ENCODE measurements at places on chromosomes 13 and 19. TPM values are rescaled to one million over a fixed set of nuclear protein-coding genes. Genes with fewer than 3 reads are reported as not detected.

- peak; percentile 31 for DNase-seq
Observed at GRCh38 chr19:54191011-54191810, at the start of gene TSEN34. TSS of gene TSEN34 (plus strand) at chr19:54191308. CDS start at chr19:54191365, 57 bp downstream.

DNA sequence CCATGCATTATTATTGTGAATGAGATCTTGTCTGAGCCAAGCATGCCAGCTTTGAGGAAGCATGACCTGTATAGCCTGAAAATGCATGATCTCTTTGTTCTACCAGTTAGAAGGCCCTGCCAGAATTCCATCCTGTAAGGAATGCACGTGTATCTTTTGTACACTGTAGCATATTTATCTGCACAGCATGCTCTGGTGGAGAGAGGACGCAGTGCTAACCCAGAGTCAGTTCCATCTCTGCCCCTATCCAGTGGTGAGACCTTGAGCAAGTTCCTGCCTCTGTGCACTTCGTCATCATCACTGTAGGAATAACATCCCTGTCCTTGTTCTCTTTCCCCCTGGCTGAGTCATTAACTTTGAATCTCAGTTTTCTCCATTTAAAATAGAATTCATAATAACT is 233.8 kb downstream of the SLC7A1 start:
- no peak for DNase-seq

DNA sequence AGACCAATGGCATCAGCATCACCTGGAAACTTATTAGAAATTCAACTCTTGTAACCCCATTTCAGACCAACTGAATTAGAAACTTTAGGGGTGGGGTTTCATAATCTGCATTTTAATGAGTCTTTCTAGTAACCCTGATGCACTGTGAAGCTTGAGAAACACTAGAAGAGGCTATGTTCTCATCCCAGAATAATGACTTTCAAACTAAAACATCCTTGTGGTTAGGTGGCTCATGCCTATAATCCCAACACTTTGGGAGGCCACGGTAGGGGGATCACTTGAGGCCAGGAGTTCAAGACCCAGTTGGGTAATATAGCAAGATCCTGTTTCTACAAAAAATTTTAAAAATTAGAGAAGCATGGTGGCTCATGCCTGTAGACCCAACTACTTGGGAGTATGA is 402.4 kb downstream of the DLEU7 start:
- no peak for DNase-seq

DNA sequence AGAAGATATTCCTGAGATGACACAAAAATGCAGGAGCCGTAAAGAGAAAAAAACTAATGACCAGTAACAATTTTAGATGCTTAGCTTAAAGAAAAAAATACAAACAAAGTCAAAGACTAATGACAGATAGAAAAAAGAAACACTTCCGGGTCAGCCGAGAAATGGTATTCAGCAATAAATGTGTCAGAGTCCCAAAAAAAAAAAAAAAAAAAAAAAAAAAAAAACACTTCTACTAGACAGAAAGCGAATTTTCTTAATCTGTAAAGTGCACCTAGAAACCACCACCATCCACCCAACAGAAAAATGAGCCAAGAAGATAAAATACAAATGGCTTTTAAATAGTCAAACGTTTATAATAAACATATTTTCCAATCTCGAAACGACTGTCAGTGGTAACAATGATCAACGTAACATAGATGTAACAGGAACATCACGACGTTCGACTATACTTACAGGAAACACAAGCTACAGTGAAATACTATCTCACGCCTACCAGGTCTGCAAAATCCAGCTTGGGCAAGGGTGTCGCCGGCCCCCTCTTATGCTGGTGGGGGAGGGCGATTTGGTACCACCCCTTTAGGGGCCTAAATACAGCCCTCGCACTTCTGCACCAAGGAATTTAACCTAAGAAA is 10.6 kb downstream of the ABHD17A start:
- no peak for DNase-seq

DNA sequence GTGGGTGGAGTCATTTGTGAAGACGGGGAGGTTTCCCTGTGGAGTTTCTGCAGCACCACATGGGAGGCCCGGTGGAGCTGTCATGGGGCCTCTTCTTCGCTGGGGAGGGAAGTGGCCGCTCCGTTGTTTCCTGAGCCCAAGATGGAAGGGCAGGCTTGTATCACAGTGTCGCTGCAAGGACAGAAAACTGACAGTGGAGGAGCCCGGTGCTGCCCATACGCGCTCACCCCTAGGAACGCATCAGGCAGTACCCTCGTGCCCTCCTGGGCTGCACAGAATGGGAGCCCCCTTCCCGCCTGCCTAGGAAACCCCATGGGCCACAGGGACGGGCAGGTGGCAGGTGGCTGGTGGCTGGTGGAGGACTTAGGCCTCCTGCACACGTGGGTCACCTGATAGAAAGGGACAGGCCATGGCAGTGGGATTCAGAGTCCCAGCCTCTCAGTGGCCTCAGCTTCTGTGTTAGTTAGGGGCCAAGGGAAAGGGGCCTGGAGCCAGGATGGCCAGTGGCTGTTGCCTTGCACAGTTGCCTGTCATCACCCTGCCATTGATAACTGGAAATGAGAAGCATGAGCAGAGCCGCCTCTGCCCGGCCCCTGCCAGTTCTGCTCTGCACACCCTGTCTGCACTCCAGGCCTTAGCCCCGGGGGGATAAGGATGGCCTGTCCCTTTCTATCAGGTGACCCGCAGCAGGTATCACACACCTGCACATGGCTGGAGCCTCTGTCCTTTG is 7.6 kb downstream of the COL4A2 start:
- DNase-seq, result no peak

DNA sequence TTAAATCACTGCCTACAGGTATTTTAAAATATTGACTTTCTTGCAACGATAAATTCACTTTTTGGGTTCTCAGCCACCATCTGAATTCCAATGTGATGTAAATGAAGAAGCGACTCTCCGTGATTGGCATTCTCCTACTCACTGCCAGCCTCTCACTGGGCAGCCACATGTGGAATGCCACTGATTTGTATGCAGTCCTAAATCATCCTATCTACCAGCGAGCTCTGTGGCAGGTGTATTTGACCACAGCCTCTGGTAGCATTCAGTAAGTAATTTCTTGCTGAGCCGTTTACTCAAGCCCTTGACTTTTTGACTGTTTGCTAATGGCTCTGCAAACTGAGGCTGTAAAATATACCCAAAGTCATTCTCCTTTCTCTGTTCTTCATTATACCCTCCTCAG is 559.0 kb upstream of the SLC10A2 start:
- DNase-seq, result no peak

- DNase-seq, result no peak
Observed at GRCh38 chr13:98765996-98766519, 13.6 kb upstream of the SLC15A1 start.

GRCh38 chr13:36891752-36892151 is 28.3 kb downstream of the SMAD9 start:
- DNase-seq, result peak; percentile 24

GRCh38 chr19:18543814-18544475 is 572 bp upstream of the FKBP8 start:
- DNase-seq, result no peak

DNA sequence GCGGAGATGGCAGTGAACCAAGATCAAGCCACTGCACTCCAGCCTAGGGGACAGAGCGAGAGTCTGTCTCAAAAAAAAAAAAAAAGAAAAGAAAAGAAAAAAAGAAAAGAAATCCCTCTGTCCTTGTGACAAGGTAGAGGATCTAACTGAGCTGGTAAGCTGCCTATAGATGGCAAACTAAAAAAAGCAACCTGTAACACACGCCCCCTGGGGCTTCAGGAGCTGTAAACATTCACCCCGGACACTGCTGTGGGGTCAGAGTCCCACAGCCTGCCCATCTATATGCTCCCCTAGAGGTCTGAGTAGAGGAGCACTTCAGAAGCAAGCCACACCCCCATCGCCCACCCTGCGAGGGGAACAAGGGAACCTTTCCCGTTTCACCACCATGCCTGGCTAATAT is 4.3 kb upstream of the PGPEP1 start:
- no peak for DNase-seq

DNA sequence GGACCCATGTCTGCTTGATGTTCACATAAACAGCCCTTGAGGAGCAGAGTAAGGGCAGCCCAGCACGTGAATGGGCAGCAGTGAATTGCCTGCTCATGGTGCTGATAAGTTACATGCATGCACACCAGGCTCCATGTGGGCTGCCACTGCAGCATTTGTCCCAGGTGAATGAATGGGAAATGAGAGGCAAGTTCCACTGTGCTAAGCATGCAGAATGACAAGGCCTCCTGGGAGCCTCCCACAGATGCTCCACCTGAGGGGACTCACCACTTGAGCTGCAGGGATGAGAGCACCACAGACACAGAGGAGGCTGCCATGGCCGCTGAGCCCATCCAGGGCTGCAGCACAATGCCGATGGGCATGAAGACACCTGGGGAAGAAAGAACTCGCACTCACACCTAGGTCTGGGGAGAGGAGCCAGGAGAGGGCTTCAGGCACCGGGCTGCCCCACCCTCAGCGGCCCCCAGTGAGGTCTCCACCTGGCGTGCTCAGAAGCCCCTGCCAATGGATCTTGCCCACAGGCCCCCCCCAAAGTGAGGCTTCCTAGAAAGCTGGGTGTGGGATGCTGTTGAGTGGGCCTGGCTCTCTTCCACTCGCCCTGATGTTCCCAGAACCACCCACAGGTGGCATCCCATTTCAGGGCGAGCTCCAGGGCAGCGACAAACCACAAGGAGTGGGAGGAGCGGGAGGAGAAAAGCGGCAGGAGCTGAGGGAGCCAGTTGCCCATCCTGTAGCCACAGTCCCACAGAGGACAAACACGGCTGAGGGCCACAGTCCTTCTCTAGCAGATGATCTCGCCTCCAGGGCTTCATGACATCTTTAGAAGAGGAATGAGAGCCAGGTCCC is 73.8 kb downstream of the CCDC70 start:
- no peak for DNase-seq

DNA sequence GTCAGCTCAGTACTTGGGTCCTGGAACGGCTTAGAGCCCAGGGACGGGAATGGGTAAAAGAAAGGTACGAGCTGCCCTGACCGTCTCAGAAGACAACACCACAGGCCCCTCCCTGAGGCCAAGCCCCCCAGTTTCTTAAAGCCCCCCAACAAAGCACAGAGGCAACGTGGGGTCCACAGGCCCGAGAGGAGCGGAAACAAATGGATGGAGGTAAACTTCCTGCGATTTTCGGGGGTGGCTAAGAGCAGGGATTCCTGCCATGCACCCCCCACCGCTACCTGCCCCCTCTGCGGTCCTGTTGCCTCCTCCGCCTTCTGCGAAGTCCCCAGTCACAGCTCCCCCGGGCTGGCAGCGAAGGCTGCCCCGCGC is 48.2 kb downstream of the PTPRS start:
- DNase-seq, result no peak

DNA sequence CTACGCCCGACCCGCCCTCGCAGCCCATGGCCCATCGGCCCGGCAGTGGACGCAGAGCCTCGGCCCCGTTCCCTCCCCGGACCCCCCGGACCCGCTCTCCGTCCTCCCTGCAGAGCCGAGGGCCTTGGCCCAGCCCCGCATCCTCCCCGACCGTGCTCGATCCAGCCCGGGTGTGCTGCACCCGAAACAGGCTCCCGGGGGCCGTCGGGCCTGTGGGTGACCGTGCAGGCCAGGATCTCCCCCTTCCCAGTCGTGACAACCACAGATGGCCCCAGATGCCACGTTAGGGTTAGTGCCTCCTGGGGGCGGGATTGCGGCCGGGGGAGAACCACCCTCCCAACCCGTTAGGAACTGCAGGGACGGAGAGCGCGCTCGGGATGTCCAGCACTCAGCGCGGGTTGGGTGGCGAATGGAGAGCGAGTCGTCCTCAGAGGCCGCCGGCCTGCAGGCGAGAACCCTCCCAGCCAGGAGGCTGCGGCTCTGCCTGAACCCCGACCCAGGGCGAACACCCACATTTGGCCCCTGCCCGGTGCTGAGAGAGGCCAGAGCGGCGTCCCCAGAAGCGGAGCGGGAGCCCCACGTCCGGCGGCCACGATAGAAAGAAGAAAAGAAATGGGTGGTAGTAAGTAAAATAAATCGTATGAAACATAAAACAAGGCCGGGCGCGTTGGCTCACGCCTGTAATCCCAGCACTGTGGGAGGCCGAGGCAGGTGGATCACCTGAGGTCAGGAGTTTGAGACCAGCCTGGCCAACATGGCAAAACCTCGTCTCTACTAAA is 6.7 kb upstream of the MADCAM1 start:
- no peak for DNase-seq

- DNase-seq, result no peak
Observed at GRCh38 chr13:71454509-71454908, 412.5 kb downstream of the DACH1 start.

GRCh38 chr19:15623711-15624318 is 8.8 kb downstream of the CYP4F8 start:
- DNase-seq, result no peak

DNA sequence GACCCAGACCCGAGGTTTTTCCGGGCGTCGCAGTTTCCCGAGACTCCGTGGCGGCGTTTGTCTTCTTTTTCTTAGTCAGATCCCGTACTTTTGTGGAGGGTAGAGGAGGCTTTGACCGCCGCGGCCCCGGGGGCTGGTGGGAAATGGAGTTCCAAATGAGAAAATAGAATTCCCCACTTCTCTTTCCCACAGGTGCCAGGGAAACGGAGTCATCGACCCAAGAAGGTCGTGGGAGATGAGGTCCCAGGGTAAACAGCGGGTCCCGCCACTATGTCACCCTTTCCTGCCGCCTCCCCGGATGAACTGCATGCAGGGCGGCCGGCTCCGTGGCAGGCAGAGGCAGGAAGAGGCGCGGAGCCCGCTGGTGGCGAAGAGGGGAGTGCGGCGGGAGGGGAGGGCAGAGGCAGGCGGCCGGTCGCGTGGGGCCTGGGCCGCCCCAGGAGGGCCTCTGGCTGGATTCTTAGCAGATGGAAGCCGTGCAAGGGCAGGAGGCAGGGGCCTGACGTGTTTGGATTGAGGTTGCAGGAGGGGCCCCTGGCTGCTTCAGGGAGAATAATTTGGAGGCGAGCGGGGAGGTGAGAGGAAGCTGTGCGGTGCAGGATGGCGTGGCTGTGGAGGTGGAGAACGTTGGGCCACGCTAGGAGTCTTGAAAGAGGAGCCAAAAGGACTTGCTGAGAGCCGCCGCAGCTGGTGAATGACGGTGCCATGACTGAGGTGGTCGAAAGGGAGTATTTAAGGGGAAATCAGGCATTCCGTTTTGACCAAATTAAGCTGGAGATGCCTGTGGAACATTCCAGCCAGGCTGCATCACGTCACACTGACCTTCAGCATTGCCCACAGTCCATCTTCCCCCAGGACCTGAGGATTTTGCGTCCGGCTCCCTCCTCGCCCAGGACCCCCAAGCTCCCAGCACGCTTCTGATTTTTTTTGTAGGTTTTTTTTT is 11.7 kb downstream of the CYTH2 start:
- DNase-seq, result no peak

The HIF3A gene
- not detected for polyA plus RNA-seq

The KASH5 gene
- polyA plus RNA-seq, result not detected

The CEACAM4 gene
- polyA plus RNA-seq, result not detected

The SOX1 gene
- polyA plus RNA-seq, result not detected

The MAP2K7 gene
- polyA plus RNA-seq, result 8.0 TPM

The NAXD gene
- 29.1 TPM for polyA plus RNA-seq

The DPF1 gene
- polyA plus RNA-seq, result 2.2 TPM

The FXYD1 gene
- 3.8 TPM for polyA plus RNA-seq

The LIN7B gene
- polyA plus RNA-seq, result 6.7 TPM

The SYCN gene
- polyA plus RNA-seq, result not detected

The TICAM1 gene
- polyA plus RNA-seq, result 1.7 TPM

Measured in BJ (cell line).